ENCODE measurements at places on chromosomes 1 and 21.

DNA sequence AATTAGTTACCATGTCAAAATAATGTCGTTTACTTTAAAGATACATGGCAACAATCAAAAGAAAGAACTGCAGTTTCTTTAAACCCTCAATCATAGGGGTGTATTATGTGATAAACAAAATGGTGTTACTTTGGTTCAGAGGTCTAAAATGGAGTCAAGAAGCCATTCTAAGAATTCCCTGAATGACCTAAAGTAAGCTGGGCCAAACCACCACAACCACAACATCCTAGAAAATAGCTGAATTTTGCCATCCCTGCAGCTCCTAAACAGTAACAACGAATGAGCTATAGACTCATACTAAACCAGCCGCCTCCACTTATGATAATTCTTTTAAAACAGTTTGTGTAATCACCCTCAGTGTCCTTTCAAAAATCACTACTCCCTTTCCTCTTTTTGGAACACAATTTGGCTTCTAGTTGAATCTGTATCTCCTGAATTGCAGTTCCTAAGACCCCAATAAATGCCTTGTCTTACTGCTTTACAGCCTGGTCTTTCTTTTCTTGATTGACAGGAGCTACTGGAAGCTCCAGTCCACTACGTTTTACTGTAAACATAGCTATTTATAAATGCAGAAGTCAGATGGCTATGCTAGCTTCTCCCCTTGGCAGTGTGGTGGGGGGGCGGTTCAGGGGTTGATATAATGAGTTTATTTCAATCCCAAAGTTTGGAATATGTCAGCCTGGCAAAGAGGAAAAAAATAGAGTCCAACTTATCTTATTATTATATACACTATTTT is 84.3 kb downstream of the PLPPR4 start:
- DNase-seq: no peak

DNA sequence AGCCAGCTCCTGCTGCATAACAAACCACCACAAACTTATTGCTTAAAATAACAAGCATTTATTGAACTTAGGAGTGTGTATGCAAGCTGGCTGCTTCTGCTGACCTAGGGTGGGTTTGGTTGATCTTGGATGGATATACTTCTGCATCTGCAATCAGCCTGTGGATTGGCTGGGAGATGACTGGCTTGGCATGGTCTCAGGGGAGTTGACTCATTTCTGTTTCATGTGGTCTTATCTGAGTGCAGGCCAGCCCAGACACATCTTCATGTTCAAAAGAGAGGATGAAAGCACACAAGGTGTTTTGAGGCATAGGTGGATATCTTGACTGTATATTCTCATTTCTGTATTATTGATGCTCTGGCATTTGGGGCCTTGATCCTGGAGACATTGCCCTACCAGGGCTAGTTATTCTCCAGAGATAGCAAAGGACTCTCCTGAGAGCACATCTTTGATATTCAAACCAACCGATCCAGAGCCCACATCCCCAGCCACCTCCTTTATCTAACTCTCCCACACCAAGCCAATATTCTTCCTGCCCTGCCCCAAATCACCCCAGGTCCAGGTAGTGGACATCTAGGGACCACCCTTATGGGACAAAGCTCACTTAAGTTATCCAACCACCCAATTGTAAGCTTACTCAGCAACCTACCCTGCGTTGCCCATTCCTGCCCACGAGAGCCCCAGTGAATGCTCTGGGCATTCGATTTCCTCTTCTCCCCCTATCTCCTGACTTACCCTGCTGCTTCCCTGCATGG is 350.8 kb downstream of the PTPRU start:
- DNase-seq: no peak

DNA sequence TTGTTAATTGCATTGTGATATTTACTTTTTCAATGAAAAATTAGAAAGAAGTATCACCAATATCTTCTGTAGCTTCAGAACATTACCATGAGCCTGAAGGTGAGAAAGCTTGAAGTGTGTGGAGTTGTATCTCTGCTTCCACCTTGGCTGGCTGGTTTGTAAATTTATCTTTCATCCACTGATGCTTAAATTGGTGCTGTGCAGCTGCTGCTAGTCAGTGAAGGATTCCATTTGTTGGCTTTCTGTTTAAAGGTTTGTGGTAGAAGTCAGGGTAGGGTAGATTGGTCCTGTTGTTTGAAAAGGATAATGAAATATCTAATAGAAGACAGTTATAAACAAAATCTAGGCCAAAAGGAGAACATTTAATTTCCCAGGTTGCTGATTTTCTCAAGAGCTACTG is 105.7 kb downstream of the C1orf21 start:
- DNase-seq: no peak

DNA sequence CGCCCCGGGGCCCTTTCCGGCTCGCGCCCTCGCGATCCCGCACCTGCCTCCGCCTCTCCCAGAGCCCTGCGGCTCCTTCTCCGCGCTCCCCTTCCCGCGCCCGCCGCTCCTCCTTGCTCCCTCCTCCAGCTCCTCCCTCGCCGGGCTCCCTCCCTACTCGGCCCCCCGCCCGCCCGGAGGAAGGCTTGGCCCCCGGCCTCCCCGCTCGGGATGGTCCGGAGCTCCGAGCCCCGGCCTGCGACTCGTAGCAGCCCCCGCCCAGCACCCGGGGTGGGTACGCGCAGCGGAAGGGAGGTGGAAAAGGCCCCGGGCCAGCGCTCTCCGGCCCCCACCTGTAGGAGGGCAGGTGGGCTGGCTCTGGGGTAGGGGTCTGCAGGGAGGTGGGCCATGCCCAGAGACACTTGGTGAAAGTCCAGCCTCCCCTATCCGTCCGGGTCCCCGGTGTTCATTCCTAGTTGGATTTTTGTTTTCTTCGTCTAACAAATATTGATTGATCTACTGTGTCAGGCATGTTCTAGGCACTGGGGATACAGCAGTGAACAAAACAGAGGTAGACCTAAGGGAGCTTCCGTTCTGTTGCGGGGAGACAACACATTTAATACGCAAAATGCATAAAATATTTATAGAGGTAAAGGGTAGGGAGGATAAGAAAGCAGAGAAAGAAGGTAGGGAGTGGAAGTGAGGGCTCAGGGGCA is at the start of gene HTR1D:
Gene HTR1D (minus strand): TSS at position 82 of the 695 bp plus-strand sequence. CDS start 23,283 bp downstream, outside the sequence.
- no peak for DNase-seq
